Stimulated activated effector memory CD8-positive, alpha-beta T cell treated with anti-CD3 and anti-CD28 coated beads, Interleukin-12 subunit alpha, Interleukin-12 subunit beta, amount 100 ng/mL, for 72 hours (primary cell): ENCODE measurements at places on chromosomes 5 and 9.

DNA sequence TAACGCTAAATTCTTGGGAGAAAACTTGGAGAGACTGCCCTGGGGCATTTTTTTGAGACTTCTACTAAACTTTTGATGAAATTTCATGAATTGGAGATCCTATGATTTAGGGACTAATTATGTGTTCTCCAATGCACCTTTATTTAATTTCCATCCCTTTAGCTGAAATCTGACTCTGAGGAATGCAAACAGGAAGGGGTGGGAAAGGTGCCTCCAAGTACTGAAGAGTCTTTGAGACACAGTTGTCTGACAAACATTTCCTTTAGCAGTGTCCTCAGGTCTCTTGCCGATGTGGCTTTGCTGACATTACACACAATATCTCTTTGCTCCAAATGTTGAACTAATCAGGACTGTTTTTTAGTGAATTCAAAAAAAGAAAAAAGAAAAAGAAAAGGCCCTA lies 76.9 kb downstream of the LIX1 start:
- DNase-seq: no peak

DNA sequence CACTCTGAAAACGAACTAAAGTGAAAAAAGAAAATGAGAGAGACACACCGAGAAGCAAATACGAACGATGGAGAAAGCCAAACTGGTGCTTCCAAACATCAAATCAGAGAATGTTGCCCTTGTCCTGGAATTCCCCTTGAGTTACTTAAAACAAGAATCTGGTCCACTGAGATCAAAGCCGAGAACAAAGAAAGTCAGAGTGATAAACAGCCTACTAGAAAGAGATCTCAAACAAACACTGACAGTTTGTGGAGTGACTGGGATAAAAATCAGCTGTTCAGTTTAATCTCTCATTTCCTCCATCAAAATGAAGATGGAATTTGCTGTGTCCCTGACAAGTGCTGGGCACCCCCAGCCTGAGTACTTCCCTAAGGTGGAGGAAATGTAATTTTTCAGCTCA lies 582.6 kb downstream of the NR2F1-AS1 start:
- no peak for DNase-seq

DNA sequence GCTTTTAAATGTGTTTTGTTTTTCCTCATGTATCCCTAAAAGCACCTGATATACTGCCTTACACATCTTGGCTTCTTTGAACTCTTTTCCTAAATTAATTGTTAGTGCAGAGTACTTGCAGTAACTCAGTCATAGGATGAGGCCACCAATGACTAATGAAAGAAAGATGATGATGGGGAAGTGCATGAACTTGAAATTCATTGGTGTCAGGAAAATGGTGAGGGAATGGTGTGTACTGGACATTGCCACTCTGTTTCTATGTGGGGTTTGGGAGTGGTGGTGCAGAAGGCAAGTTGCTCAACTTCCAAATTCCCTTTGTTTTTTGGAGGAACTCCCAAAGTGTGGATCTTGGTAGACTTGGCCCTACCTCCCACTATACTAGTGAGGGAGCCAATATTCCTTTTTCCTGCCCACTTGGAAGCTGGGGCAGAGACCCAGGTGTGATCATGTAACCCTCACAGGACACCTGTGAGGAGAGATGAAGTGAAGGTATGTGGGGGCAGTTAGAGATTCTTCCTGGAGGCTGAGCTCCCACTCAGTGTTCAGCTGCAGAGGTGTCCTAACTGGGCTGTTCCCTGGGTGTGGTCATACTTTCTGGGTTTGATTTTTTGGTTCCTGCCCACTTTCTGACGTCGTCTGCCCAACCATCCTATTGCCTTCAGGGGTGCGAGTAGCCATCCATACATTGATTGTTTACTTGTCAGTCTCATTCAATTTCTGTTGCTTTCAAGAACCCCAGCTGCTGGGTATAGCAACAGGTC lies 298.5 kb downstream of the MAST4 start:
- no peak for DNase-seq

DNA sequence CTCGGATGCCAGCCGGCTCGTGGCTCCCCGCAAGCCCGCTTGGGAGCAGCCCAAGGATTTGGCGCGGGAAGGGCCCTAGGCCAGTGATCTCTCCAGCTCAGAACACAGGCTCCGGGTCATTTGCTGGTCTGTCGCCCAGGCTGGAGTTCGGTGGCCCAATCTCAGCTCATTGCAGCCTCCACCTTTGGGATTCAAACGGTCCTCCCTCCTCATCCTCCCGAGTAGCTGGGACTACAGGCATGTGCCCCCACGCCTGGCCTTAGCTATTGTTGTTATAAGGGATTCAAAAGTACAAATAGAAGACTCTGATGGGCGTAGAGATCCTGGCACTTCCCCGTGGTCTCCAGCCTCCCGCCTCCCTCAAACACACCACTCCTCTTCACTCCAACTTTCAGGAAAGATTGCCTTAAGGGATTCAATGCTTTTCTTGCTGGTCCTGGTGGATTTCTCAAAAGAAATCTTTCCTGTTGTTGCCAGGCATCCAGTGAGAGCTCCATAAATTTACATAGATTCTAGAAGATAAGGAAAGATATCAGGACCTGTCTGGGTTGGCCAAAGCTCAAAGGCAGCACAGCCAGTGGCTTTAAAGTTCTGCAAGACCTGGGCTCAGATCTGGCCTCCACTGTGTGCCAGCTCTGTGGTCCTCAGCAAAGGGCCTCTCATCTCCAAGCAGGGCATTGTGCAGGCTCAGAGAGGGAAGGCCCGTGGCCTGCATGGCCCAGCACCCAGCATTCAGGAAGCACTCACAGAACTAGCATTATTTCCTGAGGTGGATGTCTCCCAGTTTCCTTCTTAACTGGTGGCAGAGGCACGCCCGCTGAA lies 1.0 kb downstream of the AIF1L start:
- DNase-seq: no peak

DNA sequence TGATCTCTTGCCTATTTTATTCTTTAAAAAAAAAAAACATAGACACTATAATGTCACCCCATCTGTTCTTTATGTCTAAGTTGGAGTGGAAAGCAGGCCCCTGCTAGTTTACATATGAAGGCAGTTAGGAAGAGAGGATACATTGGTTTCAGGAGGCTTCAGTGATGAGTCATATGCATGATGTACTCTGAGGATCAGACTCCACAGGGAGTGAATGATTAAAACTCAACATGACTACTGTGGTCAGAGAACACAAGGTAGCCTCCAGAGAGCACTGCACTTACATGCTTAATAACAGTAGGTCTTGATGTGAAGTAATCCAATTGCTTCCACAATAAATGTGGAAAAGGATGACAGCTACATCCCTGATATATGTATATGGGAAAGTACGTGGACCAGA lies 22.7 kb upstream of the FSTL4 start:
- DNase-seq: no peak

DNA sequence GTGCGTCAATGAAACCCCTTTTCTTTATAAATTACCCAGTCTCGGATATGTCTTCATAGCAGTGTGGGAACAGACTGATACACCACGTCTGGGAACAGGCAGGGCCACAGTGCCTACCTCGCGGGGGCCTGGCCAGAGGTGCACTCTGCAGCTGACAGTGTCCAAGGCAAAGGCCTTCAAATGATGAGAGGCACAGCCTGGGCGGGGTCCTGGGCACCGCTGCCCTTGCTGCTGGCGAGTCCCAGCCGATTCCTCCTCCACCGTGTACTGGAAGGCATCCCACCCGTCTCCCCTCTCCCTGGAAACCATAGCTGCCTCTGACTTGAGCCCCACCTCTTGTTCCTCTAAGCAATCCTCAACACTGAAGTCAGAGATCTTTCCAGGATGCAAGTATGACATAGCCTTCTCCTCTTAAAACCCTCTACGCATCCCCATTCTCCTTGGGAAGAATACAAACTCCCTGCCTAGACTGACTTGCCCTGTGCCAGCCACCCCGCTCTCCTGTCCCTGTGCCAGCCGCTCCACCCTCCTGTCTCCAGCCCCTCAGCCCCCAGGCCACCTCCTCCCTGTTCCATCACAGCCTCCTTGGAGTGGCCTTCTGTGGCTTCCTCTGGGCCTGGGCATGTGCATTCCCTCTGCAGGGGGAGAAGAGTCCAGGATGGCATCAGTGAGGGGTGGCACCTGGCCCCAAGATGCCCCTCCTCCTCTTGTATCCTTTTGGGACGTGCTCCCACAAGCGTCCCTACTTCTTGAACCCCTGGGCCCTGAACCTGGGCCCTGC lies 8.1 kb upstream of the COL5A1 start:
- no peak for DNase-seq

- no peak for DNase-seq
These were observed 35.7 kb downstream of the RAD50 start for GRCh38 chr5:132592521-132592920.

GRCh38 chr9:35110327-35110761 lies 5.3 kb downstream of the ATOSB start:
- DNase-seq: no peak

- DNase-seq: no peak
These were observed 129.5 kb downstream of the NIPBL start for GRCh38 chr5:37005946-37006540.

- no peak for DNase-seq
These were observed 9.8 kb upstream of the FTMT start for GRCh38 chr5:121841892-121842291.

GRCh38 chr9:117290856-117291622 lies 123.8 kb downstream of the ASTN2 start:
- DNase-seq: no peak

DNA sequence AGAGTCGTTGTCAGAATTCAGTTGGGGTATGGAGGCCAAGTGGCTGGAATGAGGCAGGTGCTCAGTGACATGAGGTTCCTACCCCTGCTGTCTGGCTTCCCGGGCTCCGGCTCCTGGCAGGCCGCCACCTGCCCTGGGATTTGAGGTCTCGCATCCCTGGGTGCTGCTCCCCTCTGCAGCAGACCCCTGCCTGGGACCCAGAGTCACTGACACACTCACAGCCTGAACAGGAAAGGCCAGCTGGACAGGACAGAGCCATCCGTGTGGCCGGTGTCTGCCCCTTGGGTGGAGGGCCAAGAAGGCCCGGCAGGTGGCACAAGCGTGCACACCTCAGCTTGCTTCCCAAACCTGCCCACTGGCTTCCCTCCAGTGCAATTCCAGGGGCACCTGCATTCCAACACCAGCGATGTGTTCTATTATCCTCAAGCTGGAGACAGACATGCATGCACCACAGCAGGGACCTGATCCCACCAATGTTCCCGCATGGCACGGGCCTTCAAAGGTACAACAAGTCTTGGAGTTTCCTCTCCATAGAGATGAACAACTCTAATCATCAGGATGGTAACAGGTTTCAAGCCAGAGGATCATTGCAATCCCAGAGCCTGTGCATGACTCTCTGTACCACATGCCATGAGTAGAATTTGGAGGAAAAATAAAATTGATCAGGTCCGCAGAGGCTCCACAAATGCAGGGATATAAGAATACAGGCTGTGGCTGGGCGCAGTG lies 45.6 kb upstream of the RNF130 start:
- no peak for DNase-seq
